ENCODE measurements at places on chromosomes 7 and 10.

DNA sequence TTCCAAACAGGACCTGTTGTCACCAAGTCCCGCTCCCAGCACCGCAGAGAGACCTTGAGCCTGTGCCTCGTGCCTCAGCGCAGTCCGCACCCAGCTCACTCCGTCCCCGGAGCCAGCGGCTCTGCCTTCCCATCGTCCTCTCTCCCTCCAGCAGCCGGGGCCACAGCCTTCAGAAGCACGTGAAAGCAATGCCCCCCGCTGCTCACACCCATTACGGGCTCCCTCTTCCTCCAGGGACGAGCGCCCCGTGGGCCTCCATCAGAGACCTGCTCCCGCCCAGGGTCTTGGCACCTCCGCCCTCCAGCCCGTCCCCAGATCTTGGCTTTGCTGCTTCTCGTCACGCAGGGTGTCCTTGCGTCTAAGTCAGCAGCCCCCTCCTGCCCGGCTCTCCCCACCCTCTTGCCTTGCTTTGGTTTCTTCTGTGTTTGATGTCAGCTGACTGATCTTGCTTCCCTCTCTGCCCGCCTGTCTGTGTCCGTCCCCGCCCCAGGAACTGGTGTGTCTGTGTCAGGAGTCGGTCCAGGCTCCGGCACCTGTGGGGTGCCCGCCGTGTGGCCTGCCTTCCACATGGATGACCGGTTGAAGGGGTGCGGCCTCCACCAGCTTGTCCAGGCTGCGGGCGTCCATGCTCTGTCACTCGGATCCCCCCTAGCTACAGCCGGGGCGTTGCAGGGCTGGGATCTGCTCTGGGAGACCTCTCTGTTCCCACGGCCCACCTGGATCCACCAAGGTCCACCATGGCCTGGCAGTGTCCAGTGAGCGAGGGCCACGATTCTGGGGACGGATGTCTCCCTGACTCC lies 61.9 kb downstream of the FOXL3 start:
- no peak for DNase-seq

GRCh38 chr7:90777886-90778285 lies 181.8 kb downstream of the CDK14 start:
- DNase-seq: no peak

- DNase-seq: no peak
Measured at GRCh38 chr10:4315551-4315950, 510.5 kb upstream of the AKR1E2 start.

DNA sequence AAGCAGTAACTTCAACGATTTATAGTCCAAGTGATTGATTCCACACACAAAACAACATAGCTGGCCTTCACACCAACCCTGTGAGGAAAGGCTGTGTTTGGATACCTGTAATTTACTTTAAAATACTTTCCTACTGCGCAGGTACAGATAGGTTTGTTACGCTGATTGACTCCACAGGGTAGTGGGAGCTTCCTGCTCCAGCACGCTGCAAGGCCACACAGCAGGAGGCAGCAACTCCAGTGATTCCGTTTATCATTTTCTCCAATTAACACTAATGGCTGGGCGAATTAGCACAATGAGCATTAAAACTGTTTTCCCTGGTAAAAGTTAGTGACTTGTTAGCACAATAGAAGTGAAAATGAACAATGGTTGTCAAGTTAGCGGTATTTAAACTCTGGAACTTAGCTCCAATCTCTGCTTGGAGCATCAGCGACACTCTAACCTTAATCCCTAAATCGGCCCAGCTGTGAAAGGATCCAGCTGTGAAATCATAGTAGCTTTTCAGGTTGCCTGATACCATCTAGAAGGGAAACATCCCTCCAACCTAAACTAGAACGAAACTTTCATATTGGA lies 959 bp downstream of the DCLRE1C start:
- no peak for DNase-seq

DNA sequence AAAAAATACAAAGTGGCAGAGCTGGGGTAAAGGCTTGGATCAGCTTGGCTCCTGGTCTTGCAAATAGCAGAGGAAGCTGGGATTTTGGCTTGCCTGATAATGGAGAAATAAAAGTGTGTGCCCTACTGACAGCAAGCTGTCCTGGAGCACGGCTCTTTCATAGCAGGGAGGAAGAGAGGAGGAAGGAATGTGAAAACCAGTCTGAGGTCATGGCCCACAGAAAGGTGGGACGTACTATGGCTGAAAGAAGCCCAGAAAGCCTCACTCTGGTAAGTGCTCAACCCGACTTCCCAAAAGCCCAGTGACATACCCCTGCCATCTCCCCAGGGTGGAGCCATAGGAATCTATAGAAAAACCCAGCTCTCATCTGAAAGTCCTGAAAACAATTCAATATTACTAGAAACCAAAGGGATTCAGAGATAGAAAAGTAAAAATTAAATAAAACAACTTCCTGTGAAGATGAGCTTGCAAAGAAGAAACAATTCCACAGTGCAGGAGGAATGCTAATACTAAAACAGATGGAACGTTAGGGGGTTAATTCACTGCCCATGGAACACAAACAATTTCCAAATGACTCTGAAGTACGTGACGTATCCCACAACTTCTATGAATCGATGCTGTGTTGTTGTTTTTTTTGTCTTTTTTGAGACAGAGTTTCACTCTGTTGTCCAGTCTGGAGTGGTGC lies 246.7 kb upstream of the PTN start:
- DNase-seq: no peak

DNA sequence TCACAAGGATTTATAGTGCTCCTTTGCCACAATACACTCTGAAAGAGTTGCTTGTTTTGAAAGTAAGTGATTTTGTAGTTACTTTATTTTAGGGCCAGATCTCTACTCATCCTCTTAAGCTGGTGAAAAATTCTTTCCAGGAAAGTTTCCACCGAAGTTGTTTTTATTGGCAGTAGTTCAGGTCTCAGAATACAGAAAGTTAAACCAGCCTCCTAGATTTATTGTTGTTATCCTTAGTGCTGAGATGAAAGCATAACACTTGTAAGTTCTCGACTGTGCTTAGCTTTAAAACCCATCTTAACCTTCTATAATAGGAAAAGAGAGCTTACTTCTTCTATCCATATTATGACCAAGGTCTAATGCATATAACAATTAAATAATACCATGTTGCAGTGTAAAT lies 5.5 kb downstream of the AP3M1 start:
- DNase-seq: no peak

DNA sequence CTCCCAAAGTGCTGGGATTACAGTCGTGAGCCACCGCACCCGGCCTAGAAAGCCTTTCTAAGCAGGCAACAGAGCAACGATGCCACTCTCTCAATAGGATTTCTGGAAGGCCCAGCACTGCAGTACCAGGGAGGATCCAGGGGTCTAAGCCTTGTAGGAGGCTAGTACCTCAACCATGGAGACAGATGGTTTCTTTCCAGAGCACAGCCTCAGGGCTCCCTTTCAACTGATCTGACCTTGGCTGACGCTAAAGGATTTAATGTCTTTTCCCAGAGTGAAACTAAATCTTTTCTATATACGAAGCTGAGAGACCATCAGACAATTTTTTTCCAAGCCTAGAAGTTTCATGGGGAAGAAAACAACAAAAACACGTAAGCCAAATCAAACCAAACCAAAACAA lies 78.0 kb downstream of the WDR11 start:
- no peak for DNase-seq

- DNase-seq: no peak
Measured at GRCh38 chr7:96800824-96801223, 91.2 kb upstream of the SEM1 start.

DNA sequence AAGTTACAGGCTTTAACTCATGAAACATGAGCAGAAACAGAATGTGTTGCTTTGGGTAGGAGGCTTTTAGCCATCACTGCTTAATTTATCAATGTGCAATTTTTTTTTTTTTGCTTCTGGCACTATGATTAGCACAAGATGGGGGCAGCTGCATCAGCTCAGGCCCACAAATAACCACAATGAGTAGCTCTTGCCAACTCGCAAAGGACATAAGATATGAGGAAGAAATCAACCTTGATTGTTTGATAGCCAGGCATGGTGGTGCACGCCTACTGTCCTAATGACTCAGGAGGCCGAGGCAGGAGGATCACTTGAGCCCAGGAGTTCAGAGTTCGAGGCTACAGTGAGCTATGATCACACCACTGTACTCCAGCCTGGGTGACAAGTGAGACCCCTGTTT lies 12.3 kb downstream of the NOD1 start:
- DNase-seq: no peak

- DNase-seq: no peak
Measured at GRCh38 chr7:36999626-37000485, 275.6 kb upstream of the AOAH start.

DNA sequence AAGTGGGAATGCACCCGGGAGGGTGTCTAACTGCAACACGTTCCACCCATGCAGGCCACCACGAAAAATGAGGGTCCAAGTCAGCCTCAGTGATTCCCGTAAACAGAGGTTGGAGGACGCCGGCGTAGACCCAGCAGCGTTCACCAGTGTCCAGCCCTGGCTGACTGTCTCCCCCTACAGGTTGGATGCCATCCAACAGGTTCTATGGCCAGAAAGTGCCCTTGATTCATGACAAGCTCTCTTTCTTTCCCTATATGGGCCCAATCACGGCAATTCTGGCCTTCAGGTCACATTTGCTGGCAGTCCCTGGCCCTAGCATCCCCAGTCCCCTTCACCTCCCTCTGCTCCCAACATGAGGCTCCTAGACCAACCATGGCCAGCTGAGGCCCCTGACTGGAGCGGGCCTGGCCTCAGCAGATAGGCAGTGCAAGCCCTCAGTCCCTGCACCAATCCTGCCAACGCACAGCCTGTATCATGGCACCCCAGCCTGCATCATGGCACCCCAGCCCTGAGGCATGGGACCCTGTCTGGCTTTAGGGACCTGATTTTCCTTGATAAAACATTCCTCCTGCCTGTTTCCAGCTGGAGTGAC lies 227.4 kb downstream of the GRID1 start:
- DNase-seq: peak; percentile 29

- DNase-seq: no peak
Measured at GRCh38 chr10:51342381-51342780, 268.1 kb downstream of the PRKG1 start.

DNA sequence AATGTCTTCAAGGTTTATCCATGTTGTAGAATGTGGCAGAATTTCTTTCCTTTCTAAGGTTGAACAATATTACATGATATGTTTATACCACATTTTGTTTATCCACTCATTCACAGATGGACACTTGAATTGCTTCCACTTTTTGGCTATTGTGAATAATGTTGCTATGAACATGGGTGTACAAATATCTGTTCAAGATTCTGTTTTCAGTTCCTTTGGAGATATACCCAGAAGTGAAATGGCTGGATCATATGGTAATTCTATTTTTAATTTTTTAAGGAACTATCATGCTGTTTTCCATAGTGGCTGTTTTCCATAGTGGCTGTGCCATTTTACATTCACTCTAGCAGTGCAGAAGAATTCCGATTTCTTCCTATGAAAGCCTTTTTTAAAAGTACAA lies 194.7 kb upstream of the GRB10 start:
- no peak for DNase-seq

- DNase-seq: no peak
Measured at GRCh38 chr7:24365606-24366005, 81.6 kb downstream of the NPY start.

- no peak for DNase-seq
Measured at GRCh38 chr7:6172910-6173295, 99.5 kb downstream of the CYTH3 start.

GRCh38 chr7:113562242-113562641 lies 356.6 kb downstream of the PPP1R3A start:
- DNase-seq: no peak

DNA sequence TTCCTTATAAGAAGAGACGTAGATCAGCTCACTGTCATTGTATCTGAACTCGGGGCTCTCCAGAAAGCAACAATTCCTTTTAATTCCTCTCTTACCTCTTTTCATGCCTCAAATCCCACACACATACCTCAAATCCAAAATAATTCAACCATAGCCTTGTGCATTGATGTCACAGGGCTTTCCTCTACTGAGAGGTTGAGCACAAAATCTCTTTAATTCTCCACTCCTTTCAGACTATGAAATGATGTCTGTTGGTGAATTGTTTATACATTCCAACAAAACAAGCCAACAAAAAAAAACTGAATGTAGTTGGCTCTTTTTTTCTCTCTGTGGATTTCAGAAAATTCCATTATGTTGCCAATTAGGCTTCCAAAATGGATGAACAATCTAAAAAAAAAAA lies 53.2 kb downstream of the BPGM start:
- no peak for DNase-seq

- no peak for DNase-seq
Measured at GRCh38 chr7:155743177-155743576, 69.1 kb downstream of the SHH start.

DNA sequence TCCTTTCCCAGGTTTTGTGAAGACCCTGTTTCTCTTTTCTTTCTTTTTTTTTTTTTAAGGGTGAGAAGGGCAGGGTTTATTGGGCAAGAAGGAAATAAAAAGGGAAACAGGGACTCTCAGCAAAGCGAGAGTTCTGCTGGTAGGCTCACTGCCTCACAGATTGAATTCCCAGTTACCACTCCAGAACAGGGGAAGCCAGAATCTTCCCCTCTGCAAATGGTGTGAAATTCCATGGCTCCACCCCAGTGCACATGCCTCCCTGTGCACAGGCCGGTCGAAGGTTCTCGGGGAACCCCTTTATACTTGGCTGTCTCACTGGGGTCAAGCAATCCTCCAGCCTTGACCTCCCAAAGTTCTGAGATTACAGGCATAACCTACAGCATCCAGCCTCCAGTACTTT lies 10.5 kb upstream of the GUSB start:
- DNase-seq: no peak

- DNase-seq: no peak
Measured at GRCh38 chr10:129179245-129179971, 287.6 kb upstream of the MGMT start.

DNA sequence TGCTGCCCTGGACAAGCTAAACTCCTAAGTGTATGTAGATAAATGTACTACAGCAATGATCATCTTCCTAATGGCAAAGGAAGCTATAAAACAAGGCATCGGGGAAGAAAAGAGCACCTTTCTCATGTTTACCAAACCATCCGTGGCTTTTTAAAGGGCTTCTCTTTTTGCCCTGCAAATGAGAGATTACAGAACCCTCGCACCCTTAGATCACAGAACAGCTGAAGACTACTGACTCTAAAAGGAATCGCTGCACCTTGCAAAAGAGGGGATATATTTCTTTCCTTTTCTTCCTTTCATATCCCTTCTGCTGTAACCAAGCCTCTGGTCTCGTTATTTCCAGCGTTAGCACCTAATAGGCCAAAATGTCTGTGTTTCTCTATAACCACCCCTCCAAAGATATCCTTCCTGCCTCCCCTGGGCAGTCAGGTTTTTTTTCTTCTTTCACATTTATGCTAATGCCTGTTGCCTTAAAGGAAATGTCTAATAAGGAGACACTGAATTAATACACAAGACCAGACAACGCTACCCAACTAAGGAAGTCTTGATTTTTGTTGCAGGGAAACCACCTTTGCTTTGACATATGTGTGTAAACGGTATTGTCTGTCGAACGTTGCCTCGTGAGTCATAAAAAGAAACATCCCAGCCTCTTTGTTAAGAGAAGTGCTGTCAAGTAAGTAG lies 10.5 kb downstream of the ST8SIA6 start:
- DNase-seq: peak; percentile 87

- DNase-seq: no peak
Measured at GRCh38 chr10:108591417-108591816, 1331.9 kb downstream of the XPNPEP1 start.

GRCh38 chr10:13100349-13101294 lies 659 bp downstream of the OPTN start:
- peak; percentile 10 for DNase-seq
